ENCODE measurements at places on chromosomes 16 and 17. TPM values are rescaled to one million over a fixed set of nuclear protein-coding genes. Genes with fewer than 3 reads are reported as not detected.
A peak's percentile ranks its signal among the peaks of the same experiment; 100 is the strongest.

- no peak for DNase-seq
- H3K4me3 ChIP-seq: no peak overlapping the region
- peaks cover 10% of the 10 kb centered on the region for H3K4me1 ChIP-seq
- no peak overlapping the region for H3K27ac ChIP-seq
- no peaks in the 10 kb centered on the region for H3K27me3 ChIP-seq
- H3K36me3 ChIP-seq: no peaks in the 10 kb centered on the region
These were observed 10.7 kb downstream of the SPNS2 start for GRCh38 chr17:4509401-4509800.

SLC6A4 gene
- total RNA-seq: not detected

- no peak for DNase-seq
- no peak overlapping the region for H3K27ac ChIP-seq
- no peaks in the 10 kb centered on the region for H3K27me3 ChIP-seq
- no peaks in the 10 kb centered on the region for H3K36me3 ChIP-seq
- no peak overlapping the region for H3K4me3 ChIP-seq
These were observed 82.9 kb downstream of the KSR1 start for GRCh38 chr17:27539152-27539551.

DNA sequence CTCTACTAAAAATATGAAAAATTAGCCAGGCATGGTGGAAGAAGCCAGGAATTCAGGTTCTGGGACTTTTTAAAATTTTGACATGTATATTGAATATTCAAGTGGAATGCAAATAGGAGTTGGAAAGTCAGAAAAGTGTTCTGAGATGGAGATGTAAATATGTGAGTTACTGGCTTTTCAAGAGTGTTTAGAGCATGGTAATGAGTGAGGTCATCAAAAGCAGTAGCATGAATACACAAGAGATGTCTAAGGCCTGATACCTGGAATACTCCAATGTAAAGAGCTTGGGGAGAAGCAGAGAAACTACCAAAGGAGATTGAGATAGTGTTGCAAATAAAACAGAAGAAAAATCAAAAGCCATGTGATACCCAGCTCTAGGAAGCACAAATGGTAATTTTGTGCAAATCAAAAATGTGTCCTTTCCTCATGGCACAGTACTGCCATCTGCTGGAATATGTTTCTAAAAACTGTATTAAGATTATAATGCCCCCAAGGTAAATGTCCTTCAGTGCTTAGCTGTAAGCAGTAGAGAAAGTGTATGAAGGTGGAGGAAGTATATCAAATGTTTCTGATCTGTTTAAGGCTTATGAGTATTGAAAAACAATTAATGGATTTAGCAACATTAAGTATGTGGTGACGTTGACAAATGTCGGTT lies 908.4 kb downstream of the KCNJ18 start:
- H3K4me3 ChIP-seq: no peak overlapping the region
- H3K36me3 ChIP-seq: no peaks in the 10 kb centered on the region
- DNase-seq: no peak
- no peaks in the 10 kb centered on the region for H3K4me1 ChIP-seq
- H3K27me3 ChIP-seq: no peaks in the 10 kb centered on the region

KCNAB3 gene
- total RNA-seq: 17.6 TPM

- no peaks in the 10 kb centered on the region for H3K27me3 ChIP-seq
- DNase-seq: no peak
- no peak overlapping the region for H3K4me3 ChIP-seq
These were observed 46.1 kb downstream of the RAB11FIP3 start for GRCh38 chr16:471353-472198.

DNA sequence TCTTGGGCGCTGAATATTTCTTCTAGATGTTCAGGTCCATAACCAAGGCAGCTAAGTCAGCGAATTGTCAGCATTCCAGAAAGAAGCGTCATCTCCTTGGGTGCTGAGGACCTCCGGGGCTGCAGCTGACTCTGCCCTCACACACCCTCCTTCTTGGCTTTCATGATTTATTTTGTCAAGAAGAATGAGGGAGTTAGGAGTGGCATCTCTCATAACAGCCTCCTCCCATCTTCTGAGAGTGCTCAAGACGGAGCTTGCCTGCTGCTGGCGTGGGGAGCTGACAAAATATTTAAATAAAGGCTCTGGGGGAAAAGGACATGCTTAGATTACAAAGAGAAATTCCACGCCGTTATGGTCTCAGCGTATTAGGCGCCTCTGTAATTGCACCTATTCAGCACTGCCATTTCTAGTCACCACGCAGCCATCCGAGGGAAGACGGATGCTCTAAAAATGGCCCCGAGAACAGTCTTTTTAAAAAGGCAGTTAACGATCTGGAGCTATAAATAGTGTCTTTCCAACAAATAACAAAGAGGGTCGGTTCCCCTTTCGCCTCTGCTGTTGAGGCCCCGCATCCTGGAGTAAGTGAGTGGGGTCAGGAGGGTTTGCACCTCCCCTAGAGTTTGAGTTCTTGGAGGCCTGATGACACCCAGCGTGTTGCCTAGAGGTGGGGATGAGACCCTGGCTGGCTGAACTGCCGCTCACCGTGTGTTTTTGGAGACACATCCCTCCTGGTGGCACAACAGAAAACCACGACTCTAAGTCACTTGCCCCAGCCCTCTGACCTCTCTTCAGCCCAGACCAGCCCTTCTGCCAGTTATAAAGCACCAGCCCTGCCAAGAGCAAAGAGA lies 187.0 kb downstream of the CCDC182 start:
- no peaks in the 10 kb centered on the region for H3K36me3 ChIP-seq
- DNase-seq: no peak
- no peak overlapping the region for H3K27ac ChIP-seq

PGAP6 gene
- 107 TPM for total RNA-seq

SLC9A5 gene
- 1.7 TPM for total RNA-seq

- H3K27me3 ChIP-seq: no peaks in the 10 kb centered on the region
- no peaks in the 10 kb centered on the region for H3K36me3 ChIP-seq
These were observed 243.0 kb upstream of the RPL38 start for GRCh38 chr17:73960469-73960868.

DNA sequence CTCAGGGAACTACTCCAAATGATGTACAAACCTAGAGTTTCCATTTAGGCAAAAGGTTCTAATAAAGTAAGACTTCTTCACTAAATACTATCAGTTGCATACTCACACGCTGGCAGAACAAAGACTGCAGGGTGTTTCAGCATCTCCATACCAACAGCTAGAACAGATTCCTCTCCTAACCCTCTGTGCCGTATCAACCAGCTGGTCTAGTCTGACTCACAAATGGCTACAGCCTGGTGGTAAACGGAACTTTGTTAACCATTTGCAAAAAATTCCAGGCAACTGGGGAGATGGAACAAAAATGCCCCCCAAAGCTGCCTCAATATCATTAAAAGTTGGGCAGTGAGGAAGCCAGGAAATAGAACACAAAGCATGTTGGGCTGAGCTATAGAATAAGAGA lies 217.1 kb downstream of the GRIN2A start:
- H3K27ac ChIP-seq: no peak overlapping the region
- DNase-seq: no peak
- no peaks in the 10 kb centered on the region for H3K27me3 ChIP-seq
- no peak overlapping the region for H3K4me3 ChIP-seq
- H3K36me3 ChIP-seq: no peaks in the 10 kb centered on the region
- no peaks in the 10 kb centered on the region for H3K4me1 ChIP-seq

IL34 gene
- not detected for total RNA-seq

DNA sequence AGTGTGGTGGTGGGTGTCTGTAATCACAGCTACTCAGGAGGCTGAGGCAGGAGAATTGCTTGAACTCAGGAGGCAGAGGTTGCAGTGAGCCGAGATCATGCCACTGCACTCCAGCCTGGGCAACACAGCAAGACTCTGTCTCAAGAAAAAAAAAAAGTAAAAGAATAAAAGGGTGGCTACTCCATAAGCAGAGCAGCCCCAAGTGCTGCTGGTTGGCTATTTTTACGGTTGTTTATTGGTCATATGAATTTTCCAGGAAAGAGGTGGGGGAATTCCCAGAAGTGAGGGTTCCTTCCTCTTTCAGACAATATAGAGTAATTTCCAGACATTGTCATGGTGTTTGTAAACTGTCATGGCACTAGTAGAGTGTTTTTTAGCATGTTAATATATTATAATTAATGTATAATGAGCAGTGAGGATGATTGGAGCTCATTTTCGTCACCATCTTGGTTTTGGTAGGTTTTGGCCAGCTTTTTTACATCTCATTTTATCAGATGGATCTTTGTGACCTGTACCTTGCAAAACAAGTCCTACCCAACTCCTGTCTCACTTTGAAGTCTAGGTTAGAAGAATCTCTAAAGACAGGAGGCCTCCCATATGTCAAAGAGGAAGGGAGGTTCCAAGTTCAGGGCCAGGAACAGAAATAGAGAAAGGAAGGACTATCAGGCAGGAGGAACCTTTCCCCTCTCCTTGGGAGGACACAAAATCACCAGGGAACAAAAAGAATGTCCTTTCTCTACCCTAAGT lies 39.1 kb downstream of the HOXB1 start:
- no peak for DNase-seq
- H3K36me3 ChIP-seq: no peaks in the 10 kb centered on the region
- H3K4me1 ChIP-seq: peaks cover 7% of the 10 kb centered on the region
- H3K27ac ChIP-seq: no peak overlapping the region
- no peaks in the 10 kb centered on the region for H3K27me3 ChIP-seq

MT1E gene
- total RNA-seq: 177 TPM

DNA sequence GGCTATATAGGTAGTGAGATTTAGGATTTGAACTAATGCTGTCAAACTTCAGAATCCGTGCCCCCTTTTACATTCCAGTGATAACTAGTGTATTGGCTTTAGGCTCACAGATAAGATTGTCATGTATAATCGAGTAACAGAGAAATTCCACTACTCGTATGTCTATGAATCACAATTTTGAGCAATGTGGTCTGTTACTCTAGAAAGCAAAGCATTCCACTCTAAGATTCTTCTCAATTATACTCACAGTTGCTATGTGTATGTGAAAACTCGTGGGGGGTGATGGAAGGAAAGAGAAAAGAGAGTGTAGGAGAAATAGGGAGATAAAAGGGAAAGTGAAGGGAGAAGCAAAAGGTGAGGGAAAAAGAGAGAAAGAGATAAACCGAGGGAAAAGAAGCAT lies 1175.1 kb upstream of the GOT2 start:
- H3K27ac ChIP-seq: no peak overlapping the region
- no peaks in the 10 kb centered on the region for H3K27me3 ChIP-seq
- H3K36me3 ChIP-seq: no peaks in the 10 kb centered on the region
- no peaks in the 10 kb centered on the region for H3K4me1 ChIP-seq

GRCh38 chr17:76138234-76138895 lies 2.7 kb downstream of the FOXJ1 start:
- no peak overlapping the region for H3K27ac ChIP-seq
- no peak overlapping the region for H3K4me3 ChIP-seq
- peaks cover 40% of the 10 kb centered on the region for H3K4me1 ChIP-seq
- no peaks in the 10 kb centered on the region for H3K27me3 ChIP-seq
- DNase-seq: no peak

- peaks cover 38% of the 10 kb centered on the region for H3K36me3 ChIP-seq
- no peak overlapping the region for H3K4me3 ChIP-seq
- DNase-seq: no peak
- H3K27ac ChIP-seq: no peak overlapping the region
- H3K4me1 ChIP-seq: no peaks in the 10 kb centered on the region
These were observed 53.0 kb downstream of the TMC6 start for GRCh38 chr17:78075545-78075944.

GRCh38 chr16:86088287-86088686 lies 189.3 kb downstream of the IRF8 start:
- DNase-seq: no peak
- H3K27me3 ChIP-seq: no peaks in the 10 kb centered on the region
- H3K36me3 ChIP-seq: no peaks in the 10 kb centered on the region
- no peak overlapping the region for H3K27ac ChIP-seq
- no peaks in the 10 kb centered on the region for H3K4me1 ChIP-seq

DNA sequence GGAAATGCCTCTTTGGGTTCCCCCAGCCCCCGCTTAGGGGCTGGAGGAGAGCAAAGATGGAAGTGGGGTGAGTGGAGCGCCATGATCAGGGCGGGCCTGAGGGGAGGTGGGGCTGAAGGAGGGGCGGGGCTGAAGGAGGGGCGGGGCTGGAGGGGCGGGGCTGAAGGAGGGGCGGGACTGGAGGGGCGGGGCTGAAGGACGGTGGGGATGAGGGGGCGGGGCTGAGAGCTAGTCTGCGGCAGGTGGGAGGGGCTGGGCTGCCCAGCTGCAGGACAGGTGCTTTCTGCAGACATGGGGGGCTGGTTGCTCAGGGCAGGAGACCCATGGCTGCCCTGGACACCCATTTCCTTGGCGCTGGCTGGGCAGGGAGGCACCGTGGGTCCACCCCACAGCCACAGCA lies 39.1 kb upstream of the PABPN1L start:
- no peak for DNase-seq
- no peaks in the 10 kb centered on the region for H3K27me3 ChIP-seq
- no peak overlapping the region for H3K4me3 ChIP-seq

DNA sequence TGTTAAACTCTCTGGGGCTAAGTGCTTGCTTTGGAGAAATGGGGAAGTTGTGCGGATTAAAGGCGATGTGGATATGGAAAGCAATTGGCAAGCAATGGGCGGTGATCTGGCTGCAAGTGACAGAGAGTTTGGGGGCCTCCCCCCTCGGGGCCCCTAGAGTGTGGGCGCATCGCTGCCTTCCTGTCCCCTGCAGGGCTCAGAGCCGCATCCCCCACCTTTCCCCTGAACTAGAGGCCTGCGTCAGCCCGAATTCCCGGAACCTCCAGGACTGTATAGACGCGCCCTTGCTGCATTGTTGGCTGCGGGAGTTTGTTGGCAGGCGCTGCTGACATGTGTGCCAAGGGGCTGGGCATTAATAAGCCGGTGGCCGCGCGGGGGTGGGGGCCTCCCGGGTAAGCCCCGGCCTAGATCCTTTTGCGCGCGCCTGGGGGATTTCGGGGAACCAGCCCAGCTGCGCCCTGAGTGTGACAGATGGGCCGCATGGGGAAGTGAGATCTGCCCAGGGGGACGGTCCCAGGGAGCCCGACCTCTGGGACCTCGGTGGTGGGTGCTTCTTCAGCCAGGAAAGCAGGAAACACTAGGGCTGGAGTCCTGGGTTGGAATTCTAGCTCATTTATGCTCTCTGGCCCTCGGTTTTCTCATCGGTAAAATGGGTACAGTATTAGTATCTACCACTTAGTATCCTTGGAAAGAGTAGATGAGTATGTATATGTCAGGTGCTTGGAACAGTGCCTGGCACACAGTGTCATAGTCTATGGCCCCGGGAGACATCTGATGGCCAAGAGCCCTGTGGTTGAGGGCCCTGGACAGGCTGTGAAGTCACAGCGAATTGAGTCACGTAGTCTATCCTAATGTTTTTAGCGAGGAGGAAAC lies 1.0 kb downstream of the EEF2K start:
- no peaks in the 10 kb centered on the region for H3K27me3 ChIP-seq
- H3K27ac ChIP-seq: peak overlapping the region; percentile 80
- no peaks in the 10 kb centered on the region for H3K36me3 ChIP-seq
- peak overlapping the region; percentile 72 for H3K4me3 ChIP-seq
